ENCODE measurements at places on chromosomes 3 and 15.

GRCh38 chr3:127959041-127959440, 44.0 kb downstream of the KBTBD12 start:
- DNase-seq: no peak

DNA sequence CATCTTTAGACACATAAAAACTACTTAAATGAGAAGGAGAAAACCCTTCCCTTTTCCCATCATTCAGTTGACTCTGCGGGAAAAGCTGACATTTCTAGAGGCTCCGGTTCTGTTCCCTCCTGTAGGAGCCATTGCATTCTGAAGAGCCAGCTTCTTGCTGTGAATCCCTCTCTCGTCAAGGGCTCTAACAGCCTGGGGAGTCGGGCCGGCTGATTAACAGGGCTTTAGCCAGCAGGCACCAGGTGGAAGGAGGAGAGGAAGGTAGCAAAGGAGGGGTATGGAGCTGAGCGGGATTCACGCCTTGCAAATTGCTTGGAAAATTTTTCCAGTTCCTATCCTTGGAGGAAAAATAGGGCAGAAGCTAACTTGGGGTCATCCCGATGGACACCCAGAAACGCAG, 108.3 kb upstream of the UBE2E1 start:
- no peak for DNase-seq

GRCh38 chr15:69056365-69056764, 41.9 kb downstream of the NOX5 start:
- no peak for DNase-seq

DNA sequence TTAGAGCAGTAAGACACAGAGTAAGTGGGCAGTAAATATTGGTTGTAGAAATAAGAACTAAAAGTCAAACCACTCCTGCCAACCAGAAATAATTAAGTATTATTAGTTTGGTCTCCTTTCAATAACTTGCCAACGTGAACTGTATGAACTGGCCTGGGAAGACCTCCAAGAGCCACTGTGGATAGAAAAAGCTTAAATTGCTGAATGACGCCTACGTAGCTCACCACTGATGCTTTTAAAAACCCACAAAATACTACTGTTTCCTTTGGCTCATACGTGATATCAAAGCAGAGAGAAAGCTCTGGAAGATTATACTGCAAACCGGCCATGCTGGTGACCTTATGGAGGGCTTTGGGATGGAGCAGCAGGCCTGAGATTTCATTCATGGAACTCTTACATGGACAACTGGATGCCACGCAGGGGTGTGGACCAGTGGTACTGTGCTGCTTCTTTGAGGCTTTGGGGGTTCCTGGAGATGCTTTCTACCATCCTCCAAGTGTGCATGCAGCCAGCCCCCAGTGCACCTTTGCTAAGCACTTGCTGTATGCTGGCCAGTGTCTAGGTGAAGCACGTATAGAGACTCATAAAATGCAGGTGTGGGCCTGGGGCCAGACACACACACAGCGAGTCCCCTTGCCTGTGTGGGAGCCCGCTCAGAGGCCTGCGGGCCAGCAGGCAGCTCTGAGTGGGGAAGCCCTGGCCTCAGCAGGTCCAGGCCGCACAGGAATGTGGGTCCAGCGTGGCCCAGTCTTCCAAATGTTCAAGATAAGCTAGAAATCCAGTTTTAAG, 66.8 kb downstream of the ABTB1 start:
- DNase-seq: no peak

All from hippocampal formation (tissue), 2 donors.